ENCODE measurements at places on chromosomes 16 and 17. TPM values are rescaled to one million over a fixed set of nuclear protein-coding genes. Genes with fewer than 3 reads are reported as not detected.

- no peak for DNase-seq
These were observed 114.5 kb downstream of the AXIN2 start for GRCh38 chr17:65446838-65447526.

DNA sequence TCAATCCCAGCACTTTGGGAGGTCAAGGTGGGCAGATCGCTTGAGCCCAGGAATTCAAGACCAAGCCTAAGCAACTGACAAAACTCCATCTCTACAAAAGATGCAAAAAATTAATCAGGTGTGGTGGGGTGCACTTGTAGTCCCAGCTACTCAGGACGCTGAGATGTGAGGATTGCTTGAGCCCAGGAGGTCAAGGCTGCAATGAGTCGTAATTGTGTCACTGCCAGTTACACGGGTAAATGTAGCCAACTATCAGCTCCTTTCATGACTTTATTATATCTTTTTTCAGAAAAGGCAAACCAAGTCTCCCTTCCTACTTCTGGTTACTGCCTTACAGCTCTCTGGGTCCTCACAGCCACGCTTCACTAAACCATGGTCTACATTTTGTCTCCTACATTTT is 4.0 kb downstream of the SDF2 start:
- no peak for DNase-seq

GRCh38 chr16:29891525-29892457 is 7.6 kb downstream of the SEZ6L2 start:
- no peak for DNase-seq

GRCh38 chr17:77203436-77203835 is 62.7 kb downstream of the SEC14L1 start:
- DNase-seq: no peak

GRCh38 chr17:78653382-78653781 is 76.2 kb upstream of the DNAH17 start:
- no peak for DNase-seq

DNA sequence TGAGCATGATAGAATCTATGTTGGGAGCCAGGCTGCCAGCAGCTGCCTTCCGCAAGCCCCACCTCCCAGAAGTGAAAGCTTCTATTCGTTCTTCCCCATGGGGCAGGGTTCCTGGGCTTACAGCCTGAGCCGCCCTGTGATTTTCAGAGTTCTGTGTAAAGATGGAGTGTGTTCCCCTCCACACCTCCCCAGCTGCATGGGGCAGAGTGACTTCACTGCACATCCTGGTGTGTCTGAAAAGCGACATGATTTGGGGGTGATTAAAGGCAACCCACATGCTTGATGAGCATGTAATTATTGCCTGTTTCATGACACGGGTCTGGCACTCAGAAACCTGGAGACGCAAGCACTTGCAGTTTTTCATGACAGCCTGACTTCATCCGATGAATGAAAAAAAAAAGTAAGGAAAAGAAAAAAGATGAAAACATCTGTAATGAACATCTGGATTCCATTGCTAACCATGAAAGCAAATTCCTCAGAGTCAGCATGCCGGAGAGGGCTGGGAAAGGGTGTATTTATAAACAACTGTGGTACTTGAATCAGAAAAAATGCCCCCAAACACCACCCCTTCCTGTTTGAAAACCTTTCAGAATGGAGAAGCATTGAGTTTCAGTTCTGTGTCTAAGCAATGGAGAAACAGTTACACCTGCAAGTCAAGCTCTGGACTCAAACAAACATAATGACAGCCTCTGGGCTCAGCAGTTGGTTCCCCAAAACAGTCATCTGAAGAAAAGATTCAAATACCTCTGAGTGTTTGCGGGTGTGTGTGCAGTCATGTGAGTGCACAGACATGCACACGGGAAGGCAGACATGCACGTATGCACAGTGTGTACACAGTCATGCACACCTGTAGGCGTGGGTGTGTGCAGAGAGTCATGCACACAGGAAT is 266.0 kb downstream of the ENGASE start:
- DNase-seq: no peak

The CYLD gene
- 9.6 TPM for total RNA-seq

The HELZ gene
- 47.4 TPM for total RNA-seq

The KRT27 gene
- not detected for total RNA-seq

The EARS2 gene
- total RNA-seq: 53.5 TPM
